ENCODE measurements at places on chromosomes 12 and 14.

- no peak for DNase-seq
Measured at GRCh38 chr12:56151672-56152131, 685 bp upstream of the MYL6B start.

GRCh38 chr12:115222220-115222619, 538.2 kb upstream of the TBX3 start:
- DNase-seq: no peak

DNA sequence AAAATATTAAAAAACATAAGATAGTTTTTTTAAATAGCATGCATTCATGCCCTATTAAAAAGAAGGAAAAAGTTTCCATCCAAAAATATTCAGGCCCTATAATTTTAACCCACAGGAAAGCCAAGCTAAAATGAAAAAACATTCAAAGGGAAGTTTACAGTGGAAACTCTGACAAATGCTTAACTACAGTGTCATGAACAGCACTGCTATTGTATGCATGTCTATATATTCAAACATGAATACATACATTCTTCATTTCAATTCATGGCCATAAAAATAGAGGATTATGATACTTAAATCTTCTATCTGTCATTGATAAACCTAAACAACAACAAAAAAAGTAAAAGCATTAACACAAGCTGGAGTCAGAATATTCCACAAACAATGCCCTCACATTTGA, 67.4 kb downstream of the PPP2R5E start:
- DNase-seq: no peak

GRCh38 chr12:52271158-52271557, 3.3 kb upstream of the KRT86 start:
- no peak for DNase-seq

DNA sequence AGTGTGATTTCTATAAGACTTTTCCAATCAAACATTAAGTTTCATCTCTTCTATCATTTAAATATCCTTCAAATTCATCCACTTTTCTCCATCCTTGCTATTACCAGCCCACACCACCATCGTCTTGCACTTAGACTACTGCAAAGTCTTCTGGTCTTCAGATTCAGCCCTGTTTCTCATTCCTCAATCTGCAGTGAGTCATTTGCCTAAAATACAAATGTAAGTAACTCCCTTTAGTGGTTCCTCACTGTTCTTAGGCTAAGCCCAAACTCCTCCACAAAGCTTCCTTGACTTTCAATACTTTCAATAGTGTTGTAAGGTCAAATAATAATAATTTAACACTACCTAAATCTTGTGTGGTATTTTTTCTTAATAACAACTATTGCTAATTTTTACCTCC, 83.3 kb downstream of the PLEKHG7 start:
- no peak for DNase-seq

GRCh38 chr12:14010989-14011388, 29.6 kb upstream of the GRIN2B start:
- no peak for DNase-seq

DNA sequence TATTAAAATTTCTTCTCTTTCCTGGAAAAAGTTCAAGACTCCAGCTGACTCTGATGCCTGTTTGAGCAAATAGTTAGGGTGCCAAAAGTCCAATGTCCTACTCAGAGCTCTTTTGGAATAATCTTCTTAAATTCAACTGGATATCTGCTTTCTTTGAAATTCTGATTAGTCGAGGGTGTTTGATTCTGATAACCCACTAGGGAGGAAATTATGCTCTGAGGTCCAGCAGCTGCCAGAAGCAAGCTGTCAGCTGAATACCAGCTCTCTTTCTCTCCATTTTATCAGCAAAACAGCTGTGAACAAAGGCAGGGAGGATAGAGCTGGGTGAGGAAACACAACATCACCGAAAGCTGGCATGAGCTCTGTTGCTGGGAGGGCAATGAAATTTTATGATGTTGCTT, 141.5 kb downstream of the CAND1 start:
- no peak for DNase-seq

- no peak for DNase-seq
Measured at GRCh38 chr14:73125169-73125588, 11.1 kb upstream of the PSEN1 start.

DNA sequence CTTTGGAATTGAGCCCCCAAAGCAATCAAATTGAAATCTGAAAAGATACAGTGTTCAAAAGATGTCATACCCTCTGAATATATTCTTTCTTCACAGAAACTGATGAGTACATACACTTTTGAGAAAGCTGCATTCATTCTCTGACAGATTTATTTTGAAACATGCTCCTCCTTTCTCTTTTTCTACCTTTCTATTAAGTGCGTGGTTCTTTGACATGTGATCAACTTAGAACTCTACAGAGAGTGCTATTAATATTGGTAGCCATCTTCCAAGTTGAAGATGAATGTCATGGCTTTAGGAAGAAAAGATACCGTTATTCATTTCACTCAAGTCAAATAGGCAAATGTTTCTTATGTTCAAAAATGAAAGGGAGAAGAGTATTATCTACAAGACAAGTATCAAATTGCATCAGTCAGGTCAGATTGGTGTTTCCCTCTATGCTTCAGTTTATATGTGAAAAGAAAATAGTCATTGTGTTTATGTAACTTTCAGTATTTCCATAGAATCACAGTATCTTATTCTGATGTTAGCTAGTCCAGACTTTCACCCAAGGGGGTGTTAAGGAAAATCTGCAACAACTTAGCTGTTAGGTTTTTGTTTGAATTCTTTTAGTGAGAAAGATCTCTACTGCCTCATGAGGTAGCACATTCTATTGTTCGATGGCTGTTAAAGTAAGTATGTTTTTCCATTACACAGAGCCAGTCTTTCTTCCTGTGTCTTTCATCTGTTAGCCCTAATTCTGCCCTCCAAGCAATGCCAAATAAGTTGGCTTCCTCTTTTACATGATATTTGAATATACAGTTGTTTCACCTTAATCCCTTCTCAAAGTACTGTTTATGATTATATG, 55.4 kb upstream of the GARIN2 start:
- DNase-seq: no peak

DNA sequence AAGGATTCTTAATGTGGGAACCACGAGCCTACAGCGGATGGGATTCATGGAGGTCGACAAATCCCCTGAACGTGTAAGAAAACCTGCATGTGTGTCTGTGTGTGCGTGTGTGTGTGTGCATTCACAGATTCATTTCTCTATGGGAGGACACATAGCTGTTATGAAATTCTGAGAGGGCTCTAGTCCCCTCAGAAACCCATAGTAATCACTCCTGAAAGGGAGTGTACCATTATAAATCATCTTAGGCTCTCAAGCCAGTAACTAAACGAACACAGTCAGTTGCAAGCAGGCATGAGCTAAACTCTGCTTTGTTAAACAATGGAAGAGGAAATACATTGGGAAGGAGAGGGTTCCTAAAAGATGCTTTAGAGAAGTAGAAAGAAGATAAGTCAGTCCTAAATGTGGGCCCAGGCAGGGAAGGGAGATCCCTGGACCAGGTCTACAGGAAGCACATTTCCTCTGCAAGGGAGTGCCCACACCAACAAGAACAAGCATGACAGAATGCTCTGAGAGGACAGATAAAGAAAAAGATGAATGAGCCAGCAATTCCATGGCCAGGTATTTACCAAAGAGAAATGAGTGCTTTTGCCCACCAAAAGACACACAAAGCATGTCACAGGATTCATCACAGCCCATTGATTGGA, 91.3 kb downstream of the ITPR2 start:
- DNase-seq: no peak

DNA sequence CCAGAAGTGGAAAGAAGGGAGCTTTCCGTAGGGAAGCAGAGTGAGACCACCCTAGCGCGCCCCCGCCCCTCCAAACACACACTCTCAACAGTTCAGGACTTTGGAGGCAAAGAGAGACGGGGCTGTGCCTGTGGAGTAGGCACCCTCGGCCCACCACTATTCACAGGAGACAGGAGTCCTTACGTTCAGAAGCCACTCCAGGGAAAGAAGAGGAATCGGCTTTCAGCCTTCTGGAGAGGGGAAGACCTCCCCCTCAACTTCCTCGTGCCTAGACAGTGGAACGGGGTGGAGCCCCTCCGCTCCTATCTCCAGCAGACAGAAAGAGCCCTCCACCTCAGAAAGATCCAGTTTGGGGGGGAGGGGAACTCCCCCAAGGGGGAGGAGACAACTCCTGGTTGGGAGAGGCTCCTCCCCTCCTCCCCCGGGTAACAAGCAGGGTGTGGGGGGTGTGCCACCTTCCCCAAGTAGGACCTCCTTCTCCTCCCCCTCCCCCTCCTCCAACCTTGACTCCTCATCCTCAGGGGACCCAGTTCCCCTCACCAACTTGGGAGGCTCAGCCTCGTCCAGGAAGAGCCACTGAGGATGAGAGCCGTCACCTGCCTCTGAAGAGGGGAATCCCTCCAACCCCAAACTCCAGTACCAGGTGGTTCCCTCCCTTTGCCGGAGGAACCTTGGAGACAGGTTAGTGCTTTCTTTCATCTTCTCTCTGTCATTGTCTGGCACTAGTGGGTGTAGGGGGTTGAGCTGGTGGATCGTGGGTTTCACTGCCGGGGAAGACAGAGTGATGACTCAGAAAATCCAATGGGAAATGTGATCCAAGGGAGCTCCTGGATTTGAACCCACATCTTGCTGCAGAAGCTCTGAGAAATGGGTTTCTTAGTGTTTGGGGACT, 883 bp downstream of the FOXJ2 start:
- DNase-seq: no peak

- no peak for DNase-seq
Measured at GRCh38 chr12:46985816-46986215, 93.6 kb upstream of the PCED1B start.

- no peak for DNase-seq
Measured at GRCh38 chr12:53463802-53464560, 12.1 kb downstream of the PCBP2 start.

DNA sequence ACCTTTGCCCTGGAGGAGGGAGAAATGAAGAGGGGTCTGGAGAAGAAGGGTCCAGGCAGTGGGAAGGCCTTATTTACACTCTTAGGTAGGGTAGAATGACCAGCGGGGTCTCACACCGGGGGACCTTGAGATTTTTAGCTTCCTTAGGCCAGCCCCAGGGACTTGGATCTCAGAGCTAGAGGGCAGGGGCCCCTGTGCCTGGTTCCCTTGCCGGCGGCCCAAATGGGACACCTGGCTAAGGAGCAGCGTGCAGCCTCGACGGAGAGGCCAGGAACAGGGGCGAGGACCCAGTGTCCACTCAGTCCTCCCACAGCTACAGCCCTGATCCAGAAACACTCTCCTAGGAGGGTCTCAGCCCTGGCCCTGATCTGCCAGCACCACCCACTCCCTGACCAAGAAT, 41.8 kb downstream of the DIO3 start:
- DNase-seq: no peak

DNA sequence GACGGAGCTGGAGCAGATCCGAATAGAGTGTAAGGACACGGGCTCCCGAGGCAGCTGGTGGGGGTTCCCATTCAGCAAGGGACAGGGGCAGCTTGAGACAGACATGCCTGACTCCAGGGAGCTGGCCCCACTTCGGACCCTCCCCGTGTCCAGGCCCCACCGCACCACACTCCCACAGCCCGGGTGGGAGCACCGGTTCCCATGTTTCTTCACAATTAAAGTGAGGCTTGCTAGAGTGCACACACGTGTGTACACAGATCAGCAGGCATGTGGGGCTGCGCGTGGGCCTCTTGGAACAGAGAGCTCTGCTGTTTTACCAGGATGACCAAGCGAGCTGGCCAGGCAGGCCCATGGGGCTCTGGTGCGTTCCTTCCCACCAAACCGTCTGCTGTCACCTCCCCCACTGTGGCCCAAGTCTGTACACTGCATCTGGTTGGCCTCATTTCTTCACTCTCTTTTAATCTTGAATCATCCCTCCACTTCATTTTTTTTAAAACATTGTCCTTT, 48.0 kb downstream of the SLC6A12 start:
- no peak for DNase-seq

GRCh38 chr14:72576258-72576657, 317.6 kb downstream of the DPF3 start:
- DNase-seq: no peak

GRCh38 chr12:70415987-70416386, 49.9 kb downstream of the KCNMB4 start:
- no peak for DNase-seq

- DNase-seq: peak; percentile 41
Measured at GRCh38 chr12:57549909-57550640, at the start of gene KIF5A. KIF5A (plus strand) TSS chr12:57550044; CDS start chr12:57550272, 228 bp downstream.

DNA sequence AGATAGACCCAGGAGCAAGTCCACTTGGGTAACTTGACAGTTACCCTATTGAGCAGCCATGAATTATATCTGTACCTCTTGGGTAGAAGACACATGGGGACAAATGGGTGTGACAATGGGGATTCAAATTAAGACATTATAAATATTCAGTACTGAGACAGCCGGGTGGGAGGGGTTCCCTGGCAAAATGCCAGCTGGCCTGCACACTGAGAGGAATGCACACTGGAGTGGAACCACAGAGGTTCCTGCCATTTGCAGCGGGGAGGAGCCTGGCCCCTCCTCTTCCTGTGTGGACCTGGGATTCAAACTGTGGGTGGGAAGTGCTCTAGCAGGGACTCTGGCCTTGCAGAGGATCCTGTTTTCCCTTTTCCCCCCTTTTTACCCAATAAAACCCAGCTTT, 118.7 kb upstream of the CDKN3 start:
- DNase-seq: no peak

DNA sequence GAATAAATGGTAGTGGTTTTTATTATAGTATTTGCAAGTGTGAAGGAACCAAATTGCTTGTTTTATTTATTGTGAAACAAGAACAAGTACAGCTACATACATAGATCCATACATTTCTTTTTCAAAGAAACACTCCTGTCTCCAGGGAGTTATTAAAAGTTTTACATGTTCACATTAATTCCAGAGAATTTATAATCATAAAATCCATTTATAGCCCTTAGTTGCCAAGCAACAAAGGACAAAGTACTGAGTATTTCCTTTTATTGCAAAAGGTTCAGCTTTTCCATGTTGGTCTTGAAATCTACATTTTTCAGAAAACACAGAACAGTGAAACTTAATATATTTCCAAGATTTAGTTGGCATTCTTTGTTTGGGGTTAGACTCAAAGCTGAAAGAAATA, 9.5 kb downstream of the MYRFL start:
- no peak for DNase-seq

- DNase-seq: peak; percentile 79
Measured at GRCh38 chr14:21734457-21735074, 60.9 kb upstream of the OR4E1 start.

- no peak for DNase-seq
Measured at GRCh38 chr14:21703357-21704326, 30.0 kb upstream of the OR4E1 start.

DNA sequence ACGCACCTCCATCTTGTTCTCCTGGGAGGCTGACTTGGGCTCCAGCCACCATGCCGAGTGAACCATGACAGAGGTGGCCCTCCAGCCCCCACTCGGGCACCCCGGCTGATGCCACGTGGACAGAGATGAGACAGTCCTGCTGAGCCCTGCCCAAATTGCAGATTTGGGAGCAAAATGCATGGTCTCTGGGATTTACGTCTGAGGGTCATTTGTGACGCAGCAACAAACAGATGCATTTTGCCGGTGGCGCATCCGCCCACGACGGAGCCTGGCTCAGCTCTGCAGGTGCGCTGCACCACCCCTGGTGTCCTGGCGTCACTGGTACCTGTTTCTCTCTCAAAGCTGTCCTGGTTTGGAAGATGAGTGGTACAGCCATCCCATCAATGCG, 31.1 kb upstream of the INF2 start:
- DNase-seq: no peak

Measured in pons (tissue), 1 donor.